ENCODE measurements at places on chromosomes 7 and 10.

DNA sequence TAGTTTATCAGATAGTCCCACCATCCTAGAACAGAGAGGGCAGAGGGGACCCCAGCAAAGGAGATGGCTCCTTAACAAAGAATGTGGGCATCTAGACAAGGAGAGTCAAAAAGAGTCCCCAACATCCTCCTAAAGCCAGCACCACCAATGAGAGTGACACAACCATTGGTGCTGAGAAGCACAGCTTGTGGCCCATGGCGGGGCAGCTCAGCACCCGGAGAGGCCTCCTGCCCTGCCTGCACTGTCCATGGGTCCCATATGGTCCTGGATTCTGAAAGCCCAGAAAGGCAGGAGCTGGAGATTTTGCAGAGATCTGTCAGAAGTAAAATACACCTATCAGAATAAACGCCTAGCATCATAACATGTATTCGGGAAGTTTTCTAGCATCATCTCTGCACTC lies 311.8 kb upstream of the ZNF32 start:
- DNase-seq = no peak

DNA sequence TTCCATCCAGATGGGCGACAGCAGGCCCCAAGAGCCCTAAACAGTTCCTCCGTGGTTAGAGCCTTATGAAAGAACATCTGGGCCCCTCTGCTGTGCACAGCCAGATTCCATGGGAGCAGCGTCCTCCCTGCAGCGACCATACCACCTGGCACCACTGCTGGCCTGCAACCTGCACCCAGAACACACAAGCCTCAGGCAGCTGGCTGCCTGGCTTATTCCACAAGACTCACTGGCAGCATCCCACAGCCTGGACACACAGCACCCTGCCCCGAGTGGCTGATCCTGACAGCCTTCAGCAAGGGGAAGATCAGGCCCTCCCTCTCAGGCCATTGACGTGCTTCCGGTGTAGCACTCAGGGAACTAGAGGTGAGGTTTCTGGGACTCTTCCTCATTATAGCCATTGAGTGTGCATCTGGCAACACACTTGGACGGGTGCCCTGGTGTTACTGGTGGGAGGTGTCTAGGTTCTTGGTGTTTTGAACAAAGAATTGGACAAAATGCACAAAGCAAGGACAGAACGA lies 33.7 kb upstream of the ERCC6 start:
- DNase-seq = no peak

DNA sequence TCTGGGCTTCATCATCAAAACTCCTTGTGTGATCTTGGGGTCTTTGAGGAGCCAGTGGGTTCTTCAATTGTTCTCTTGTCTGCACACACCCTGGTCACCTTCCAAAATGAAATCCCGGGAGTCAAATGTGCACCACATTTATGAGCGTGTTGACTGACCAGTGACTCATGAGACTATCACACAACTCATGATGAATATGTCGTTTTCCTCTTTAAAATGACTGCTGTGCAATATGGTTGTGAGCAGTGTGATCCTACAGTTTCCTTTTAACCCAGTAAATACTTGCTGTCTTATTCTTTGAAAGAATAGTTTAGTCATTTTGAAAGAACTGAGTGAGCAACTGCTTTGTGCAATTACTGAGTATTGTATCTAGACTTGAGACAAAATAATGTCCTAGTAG lies 149.2 kb downstream of the DYNC1I1 start:
- no peak for DNase-seq

- DNase-seq = no peak
These were observed 521.2 kb downstream of the TCERG1L start for GRCh38 chr10:130790339-130790738.

DNA sequence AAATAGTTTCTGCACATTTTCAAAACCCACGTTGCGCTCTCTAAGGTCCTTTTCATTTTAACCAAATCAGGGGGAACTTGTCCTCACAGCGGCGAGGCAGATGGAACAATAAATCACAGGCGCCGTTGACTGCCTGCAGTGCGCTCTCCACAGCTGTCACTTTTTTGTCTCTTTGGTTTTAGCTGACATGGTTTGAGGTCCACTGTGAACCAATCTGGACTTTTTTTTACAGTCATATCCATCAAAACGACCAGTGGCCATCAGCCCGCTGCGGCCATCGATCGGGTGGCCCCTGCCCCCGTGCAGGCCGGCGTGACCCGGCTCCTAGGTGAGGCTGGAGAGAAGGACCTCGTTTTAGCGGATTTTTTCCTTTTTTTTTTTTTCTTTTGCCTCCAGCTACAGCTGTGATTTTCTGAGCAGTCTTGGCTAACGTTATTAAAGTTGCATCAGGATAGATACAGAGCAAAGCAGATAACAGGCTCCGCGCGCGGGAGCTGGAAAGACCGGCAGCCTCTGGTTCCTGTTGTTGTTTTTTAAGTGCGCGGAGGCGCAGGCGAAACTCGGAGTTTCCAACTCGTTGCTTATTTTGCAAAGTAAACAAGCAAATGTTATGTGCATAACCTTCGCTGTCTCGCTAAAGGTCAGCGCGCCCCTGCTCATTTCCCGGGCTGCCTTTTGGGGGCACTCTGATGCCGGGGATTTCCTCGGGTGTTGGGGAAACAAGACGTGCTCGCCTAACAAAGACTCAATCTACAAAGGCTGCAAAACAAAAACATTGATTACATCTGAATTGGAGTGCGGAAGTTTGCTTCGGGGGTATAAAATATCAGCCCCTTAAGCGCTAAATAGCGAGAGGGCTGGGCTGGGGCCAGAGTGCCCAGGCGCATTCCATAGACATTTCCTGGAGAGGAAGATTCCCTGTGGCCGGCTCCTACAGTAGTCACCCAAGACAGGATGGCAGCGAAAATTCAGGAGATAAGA lies 414.8 kb upstream of the MKI67 start:
- DNase-seq = no peak

Measured in activated effector memory CD4-positive, alpha-beta T cell treated with Interleukin-2 at 50 U/mL for 16 hours (primary cell).